ENCODE measurements at places on chromosomes 12 and 14.

GRCh38 chr14:74083161-74083560 is 1.1 kb downstream of the ALDH6A1 start:
- DNase-seq, result no peak

GRCh38 chr12:46627686-46628085 is 198.1 kb downstream of the SLC38A4 start:
- no peak for DNase-seq

DNA sequence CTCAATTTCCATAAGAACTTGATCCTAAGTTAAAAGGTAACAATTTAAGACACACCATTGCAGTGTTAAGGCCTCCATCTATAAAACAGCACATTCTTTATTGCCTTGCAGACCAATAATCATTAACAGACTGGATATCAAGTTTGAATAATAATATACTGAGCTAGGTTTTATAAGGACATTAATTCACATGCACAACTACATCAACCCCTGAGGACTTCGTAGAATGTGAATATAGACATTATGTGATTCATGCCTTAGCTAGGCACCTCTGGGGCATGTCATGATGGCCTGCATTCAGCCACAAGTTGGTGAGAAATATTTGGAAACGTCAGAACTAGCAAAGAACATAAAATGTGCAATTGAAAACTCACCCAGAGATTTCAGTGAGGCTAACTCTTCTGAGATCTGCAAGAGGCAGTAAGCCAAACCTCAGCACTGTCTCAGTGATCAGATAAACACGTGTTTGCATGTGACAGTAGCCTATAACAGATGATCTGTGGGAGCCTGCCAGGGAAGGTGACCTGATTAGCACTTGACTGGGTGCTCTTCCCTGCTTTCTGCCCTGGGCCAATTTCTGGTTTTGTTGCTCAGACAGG is 492.2 kb downstream of the FLRT2 start:
- peak; percentile 44 for DNase-seq

- DNase-seq, result no peak
Observed at GRCh38 chr14:100134586-100134985, 24.9 kb downstream of the DEGS2 start.

DNA sequence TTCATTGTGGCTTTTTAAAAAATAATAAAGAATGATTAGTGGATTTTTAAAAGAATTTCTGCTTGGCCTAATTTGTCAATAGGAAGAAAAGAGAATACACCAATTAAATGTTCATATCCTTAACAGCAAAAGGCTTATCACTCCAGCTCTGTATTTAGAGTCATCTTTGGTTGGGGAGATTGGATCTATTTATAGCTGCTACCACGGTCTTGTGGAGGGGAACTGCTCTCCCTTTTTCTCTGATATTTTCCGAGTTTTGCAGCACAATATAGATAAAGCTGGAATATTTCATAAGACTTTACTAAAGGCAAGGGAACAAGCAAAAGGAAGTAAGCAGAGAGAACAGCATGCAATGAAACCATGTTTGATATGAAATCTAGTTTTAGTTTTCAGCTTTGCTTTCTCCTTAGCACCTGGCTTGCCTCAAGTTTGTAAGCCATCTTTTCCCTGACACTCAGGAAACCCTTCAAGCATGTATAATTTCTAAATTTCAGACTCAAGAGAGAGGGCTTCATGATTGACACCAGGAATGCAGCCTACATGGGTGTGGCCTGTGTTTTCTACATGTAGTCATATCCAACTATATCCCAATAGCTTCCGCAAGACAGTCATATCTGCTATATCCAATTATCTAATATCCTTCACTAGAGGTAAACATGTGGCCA is 35.2 kb downstream of the BRMS1L start:
- no peak for DNase-seq

GRCh38 chr14:81123811-81124210 is 96.9 kb downstream of the GTF2A1 start:
- no peak for DNase-seq

DNA sequence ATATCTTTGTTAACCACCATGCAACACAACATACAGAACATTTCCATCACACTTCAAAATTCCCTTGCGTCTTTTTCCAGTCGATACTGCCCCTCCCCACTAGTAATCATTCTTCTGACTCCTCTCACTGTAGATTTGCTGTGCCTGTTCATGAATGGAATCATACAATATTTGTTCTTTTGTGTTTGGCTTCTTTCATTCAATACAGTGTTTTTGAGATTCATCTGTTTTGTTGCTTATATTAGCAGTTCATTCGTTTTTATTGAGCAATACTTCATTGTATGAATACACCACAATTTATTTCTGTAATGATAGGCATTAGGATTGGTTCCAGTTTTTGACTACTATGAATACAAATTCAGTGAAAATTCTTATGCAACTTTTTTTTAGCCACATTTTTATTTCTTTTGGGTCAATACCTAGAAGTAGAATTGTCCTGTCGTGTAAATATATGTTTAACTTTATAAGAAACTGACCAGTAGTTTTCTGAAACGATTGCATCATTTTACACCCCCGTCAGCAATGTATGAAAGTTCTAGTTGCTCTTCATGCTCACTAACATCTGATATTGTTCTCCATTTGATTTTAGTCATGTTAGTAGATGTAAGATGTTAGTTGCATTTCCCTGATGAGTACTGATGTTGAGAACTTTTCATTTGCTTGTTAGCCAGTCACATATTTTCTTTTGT is 127.5 kb downstream of the TGFB3 start:
- DNase-seq, result no peak

DNA sequence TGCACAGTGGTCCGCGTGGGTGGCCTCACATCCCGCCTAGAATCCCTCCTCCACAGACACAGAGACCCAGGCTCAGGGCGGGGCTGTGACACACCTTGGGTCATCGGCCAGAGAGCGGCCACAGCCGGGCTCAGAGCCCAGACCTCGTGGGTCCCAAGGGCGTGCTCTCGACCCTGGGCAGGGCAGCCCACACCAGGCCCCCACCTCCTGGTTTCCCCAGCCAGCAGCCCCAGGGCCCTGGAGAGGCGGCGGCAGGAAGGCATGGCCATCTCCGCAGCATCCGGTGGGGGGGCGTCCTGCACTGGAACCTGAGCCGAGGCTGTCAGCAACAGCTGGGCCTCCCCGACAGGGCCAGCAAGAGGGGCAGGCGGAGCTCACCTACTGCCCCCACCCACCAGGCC is 15.2 kb downstream of the JAG2 start:
- no peak for DNase-seq

DNA sequence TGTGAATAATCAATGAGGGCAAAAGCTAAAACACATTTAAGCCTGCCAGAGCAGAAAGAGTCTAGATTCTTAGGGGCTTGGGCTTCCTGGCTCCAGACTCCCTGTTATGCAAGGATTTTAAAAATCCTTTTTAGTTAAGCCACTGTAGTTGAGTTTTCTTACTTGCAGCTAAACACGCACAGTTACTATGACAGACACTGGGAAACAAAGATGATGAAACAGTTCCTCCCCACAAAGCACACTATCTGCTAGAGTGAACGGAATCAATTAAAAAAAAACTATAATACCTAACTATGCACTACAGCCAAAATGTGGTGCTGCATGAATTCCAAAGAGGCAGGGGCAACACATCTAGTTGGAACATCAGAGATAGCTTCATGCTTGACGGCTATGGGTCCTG is 28.2 kb downstream of the RPS6KA5 start:
- DNase-seq, result no peak

DNA sequence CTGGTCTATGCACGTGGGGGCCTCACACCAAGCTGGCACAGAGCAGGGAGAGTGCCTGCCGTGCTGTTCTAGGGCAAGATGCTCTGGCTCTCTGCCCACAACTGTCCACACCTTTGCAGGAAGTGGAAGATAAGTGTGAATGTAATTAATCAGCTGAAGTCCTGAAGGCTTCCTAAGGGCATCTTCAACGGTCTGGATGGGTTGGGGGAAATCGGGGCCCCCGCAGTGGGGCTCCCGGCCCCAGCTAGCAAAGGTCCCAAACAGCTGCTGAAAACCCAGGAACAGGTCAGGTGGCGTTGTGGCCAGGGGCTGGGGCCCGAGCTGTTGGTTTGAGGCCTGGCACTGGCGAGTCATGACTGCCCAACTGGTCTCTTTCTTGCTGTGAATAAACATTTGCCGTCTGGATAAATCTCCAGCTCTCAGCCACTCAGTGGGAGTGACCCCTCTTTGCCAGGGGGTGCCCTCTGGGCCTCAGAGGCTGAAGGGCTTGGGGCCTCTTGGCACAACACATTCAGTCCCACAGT is 6.7 kb upstream of the SLC25A29 start:
- no peak for DNase-seq

DNA sequence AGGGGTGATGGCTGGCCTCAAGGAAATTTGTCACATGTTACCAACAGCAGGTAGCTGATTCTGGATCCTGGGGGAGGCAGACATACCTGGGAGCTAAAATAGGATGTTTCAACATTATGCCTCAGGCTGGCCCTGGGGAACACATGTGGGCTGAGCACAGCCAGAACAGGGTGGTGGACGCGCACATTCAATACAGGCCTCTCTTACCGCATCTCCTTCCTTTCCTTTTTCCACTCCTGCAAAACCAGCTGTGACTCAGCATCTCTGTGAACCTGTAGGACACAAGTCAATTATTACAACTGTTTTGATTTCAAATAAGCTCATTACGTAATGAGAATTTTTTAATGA is 61.0 kb downstream of the NT5DC3 start:
- peak; percentile 18 for DNase-seq

- DNase-seq, result no peak
Observed at GRCh38 chr12:89858718-89859117, 150.1 kb upstream of the ATP2B1 start.

- DNase-seq, result no peak
Observed at GRCh38 chr12:55682087-55682796, 25.5 kb downstream of the ITGA7 start.

Measured in adipocyte (in vitro differentiated cells).